ENCODE measurements at places on chromosomes 3 and 15.

- no peak for DNase-seq
Observed at GRCh38 chr3:101900316-101900715, 51.0 kb downstream of the NFKBIZ start.

DNA sequence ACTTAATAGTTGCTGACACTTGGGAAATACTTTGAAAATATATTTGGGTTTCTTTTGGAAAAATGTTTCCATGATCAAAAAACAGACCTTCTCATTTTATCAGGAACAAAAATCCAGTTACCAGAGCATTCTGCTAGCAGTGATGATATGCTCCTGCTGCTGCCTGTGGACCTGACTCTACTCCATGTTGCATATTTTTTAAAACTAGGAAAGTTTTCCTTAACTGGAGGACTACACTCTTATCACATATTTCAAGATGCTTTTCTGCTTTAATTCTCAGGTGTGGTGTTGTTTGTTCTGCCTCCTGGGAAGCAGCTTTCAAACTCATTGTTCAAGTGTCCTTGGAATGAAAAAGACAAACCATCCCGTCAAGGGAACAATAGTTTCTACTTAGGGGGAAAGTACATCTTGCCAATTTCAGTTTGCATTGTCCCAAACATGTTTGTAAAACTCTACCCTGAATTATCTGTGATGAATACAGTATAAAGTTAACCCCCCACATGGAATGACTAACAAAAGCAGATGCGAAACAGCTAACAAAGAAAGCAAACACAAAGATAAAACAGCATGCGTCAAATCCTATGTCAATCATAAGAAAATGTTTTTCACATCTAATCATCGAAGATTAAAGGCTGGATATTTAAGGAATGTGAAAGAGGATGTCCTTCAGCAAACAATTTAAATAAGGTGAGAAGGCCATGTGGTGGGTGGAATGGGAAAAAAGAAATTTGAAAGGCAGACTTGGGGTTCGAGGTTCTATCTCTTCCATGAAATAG lies 40.1 kb upstream of the PSMD6 start:
- DNase-seq: no peak

GRCh38 chr3:127165036-127165435 lies 27.9 kb upstream of the PRR23E start:
- DNase-seq: no peak

GRCh38 chr3:9955611-9956352 lies 3.6 kb upstream of the PRRT3 start:
- no peak for DNase-seq

GRCh38 chr3:57627976-57628375 lies 30.8 kb upstream of the ARF4 start:
- DNase-seq: no peak

- no peak for DNase-seq
Observed at GRCh38 chr3:83953417-83954089, 1005.2 kb upstream of the CADM2 start.

GRCh38 chr15:57460208-57460816 lies 84.0 kb downstream of the CGNL1 start:
- DNase-seq: no peak

- DNase-seq: no peak
Observed at GRCh38 chr3:65650247-65650646, 388.5 kb downstream of the MAGI1 start.

DNA sequence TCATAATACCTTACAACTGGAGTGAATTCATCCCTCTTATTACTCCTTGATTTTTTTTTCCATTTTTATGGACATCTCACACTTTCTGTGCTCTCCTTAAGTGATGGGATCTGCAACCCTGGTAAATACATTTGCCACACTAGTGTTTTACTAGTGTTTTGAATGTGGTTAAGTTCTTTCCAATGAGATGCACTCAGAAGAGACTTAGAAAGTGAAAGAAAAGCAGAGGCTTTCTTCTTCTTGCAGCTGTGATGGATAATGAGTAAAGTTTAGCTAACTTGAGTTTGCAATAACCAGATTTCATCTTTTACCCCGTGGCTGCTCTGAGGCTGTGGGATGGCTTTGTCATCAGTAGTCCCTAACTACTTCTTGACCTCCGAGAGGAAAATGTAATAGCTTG lies 1248.4 kb downstream of the NSUN3 start:
- no peak for DNase-seq

- DNase-seq: no peak
Observed at GRCh38 chr3:47409688-47410416, 29.0 kb downstream of the PTPN23 start.

- no peak for DNase-seq
Observed at GRCh38 chr3:130558366-130558765, 41.4 kb downstream of the COL6A6 start.

DNA sequence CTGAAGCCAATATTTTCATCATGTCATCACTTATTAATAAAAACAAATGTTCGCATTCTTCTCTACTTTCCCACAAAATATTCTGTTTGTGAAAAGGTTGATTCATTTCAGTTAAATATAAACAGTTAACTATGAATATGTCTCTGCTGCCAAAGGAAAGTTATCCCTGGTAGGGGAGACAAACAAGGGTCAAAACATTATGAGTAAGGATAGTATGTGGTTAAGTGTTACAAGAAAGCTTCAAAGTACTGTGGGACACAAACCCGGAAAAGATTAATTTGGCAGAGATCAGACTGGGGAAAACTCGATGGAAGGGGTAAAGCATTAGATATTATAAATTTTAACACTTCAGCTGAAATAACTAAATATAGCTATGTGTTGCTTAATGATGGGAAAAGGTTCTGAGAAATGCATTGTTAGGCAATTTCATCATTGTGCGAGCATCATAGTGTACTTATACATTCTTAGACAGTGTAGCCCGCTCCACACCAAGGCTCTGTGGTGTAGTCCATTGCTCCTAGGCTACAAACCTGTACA lies 436.5 kb upstream of the TBL1XR1 start:
- DNase-seq: no peak

DNA sequence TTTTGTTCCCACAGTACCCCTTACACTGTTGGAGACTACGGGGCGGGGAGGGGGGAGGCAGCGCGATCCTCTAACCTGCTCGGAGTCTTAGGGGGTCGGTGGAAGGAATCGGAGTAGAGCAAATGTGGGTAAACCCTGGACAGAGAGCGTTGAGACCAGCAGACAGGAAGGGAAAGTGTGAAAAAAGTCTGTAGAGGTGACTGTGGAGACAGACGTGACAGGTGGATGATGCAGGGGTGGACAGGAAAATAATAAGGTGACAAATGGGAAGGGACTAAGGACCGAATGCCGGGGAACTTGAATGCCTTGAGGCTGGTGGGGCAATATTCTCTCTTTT lies 424 bp downstream of the EAF2 start:
- no peak for DNase-seq

- no peak for DNase-seq
Observed at GRCh38 chr15:65409036-65409631, 13.6 kb downstream of the IGDCC4 start.

DNA sequence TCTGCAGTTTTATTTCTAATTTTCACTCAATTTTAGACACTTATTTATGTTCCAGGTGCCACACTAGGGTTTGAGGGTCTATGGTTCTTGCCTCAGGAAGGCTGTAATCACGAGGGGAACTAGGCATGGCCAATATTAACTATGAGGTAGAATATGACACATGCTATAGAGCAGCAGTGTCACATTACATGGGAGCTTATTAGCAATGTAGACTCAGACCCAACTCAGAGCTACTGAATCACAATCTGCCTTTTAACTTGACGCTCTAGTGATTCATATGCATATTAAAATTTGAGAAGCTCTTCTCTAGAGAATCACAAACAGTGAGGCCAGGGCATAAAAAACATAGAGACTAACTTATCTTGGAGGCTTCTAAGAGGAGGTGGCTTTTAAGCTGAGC lies 32.8 kb upstream of the MRPL3 start:
- DNase-seq: no peak
